A549 treated with RU486 at 1 μM for 4 hours (cell line): ENCODE measurements at places on chromosomes 7 and 10. TPM values are rescaled to one million over a fixed set of nuclear protein-coding genes. Genes with fewer than 3 reads are reported as not detected.

The SRGN gene
- 57.9 to 81.0 TPM (median 60.8 TPM) in 5 replicates for total RNA-seq

The CLDN12 gene
- 18.2 to 30.1 TPM (median 25.7 TPM) in 5 replicates for total RNA-seq

The ZPBP gene
- not detected in 5 replicates for total RNA-seq

The NUTM2E gene
- total RNA-seq: 0.30 to 0.59 TPM (median 0.47 TPM) in 5 replicates
